ENCODE measurements at places on chromosomes 13 and 19. TPM values are rescaled to one million over a fixed set of nuclear protein-coding genes. Genes with fewer than 3 reads are reported as not detected.

DNA sequence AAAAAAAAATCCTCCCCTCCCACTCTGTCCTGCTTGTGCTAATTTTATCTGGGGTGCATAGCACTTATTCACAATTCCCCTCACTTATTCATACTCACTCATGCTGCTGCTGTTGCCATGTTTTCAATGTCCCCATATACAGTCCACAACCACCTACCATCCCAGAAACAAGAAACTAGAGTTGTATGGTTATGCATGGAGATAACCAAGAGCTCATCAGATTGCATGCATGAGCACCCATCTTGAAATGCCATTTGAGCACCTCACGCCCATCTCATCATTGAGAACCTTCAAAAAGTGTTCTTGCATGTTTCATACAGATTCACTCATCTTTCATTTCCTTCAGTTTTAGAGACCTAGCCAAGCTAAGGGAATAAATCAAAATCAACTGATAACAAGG, 15.1 kb upstream of the N4BP2L2 start:
- no peak for DNase-seq

The BORA gene
- total RNA-seq: 6.8 TPM

The KLK3 gene
- total RNA-seq: not detected

The UBL3 gene
- 37.8 TPM for total RNA-seq

The PABPC3 gene
- 1.0 TPM for total RNA-seq

GRCh38 chr13:29702912-29703351, 107.4 kb upstream of the SLC7A1 start:
- no peak for DNase-seq

The PPM1N gene
- 15.6 TPM for total RNA-seq

DNA sequence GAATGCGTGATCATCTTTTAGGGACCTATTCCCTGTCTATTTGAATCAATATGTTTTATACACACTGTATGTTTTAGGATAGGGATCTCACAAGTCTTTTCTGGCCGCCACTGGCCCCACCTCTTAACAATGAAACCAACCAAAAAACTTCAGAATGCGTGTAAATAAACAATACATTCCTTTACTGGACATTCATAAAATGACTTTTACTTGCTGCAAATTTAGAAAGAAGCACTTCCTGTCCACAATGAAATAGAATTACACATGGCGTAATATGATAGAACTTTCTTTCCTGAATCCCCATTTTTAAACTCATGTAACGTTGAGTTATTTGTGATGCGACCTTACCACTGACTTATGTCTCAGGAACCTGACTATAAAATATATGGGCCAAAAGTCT, 233.6 kb downstream of the SLITRK6 start:
- no peak for DNase-seq

The KIR2DL1 gene
- not detected for total RNA-seq

- DNase-seq: no peak
Measured at GRCh38 chr13:97242755-97243497, 20.8 kb downstream of the MBNL2 start.

The WDR87 gene
- total RNA-seq: not detected

The DLL3 gene
- total RNA-seq: 0.22 TPM

The TEKTIP1 gene
- 12.5 TPM for total RNA-seq

DNA sequence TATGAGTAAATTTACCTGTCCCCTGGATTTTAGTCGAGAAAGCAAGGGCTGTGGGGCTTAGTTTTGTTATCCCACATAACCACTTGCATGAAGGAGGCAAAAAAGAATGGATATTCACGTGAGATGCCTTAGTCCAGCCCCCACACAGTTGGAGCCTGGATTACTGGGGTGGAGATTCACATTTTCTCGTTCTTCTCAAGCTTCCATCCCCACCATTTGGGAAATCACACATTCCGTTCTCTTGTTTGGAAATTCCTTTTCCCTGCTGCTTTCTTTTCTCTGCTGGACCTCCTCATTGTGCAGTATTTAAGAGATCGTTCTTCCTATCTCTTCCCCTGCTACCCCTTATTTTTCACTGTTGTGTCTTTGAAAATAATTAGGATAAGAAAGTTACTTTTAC, 45.1 kb upstream of the FARP1 start:
- no peak for DNase-seq

The DAPK3 gene
- total RNA-seq: 35.1 TPM

DNA sequence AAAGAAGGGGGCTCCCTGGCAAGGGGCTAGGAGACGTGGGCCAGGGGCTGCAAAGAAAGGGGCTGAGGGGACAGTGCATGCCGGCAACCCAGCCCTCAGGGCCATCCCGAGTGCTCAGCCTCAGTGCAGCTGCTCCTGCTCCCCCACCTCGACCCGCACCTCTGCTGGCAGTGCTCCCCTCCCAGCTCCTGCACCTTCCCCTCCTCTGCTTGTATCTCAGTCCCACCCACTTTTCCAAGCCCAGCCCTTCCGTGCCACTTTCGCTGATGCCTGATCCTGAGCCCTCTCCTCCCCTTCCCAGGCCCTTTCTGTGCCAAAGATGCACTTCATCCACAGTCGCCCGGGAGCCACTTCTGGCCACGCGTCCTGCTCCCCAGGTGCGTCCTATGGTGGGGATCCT, 69.9 kb upstream of the KCTD15 start:
- DNase-seq: no peak

- no peak for DNase-seq
Measured at GRCh38 chr19:28363254-28363653, 849.7 kb downstream of the UQCRFS1 start.

- no peak for DNase-seq
Measured at GRCh38 chr19:41434450-41434849, 5.3 kb downstream of the DMAC2 start.

The SLITRK1 gene
- not detected for total RNA-seq

DNA sequence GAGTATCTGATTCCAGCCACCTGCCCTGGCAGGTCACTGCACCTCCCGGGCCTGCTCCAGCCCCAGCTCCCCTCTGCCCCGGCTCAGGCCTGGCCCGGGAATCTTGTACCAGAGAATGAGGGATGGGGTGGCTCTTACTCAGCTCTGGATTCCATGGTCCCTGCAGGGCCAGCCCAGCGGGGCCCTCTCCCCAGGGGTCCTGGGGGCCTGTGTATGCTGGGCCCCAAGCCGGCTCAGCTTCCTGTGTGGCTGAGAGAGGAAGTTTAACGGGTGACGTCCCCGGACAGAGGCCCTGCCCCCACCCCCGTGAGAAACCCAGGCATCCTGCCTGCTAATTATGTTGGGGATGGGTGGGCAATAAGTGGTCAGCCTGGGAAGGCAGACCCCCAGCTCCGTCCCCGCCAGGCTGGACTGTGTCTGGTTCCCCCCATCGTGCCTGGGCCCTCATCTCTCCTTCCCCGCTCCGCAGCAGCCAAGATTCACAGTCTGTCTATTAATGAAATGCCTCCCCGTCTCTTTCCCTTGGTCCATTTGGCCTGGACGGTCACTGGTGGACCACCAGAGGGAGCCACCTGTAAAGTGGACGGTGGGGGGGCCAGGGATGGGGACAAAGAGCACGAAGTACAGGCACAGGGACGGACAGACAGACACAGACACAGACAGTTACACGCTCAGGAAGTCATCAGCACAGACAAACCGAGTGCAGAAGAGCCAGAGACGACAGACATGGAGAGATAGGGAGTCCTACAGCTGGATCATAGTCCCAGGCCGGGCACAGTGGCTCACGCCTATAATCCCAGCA, at the start of gene DENND1C:
Gene DENND1C, minus strand, starts transcription at position 247 of the 802 bp plus-strand sequence. Its CDS starts 92 bp downstream, at position 155.
- DNase-seq: peak; percentile 27

- DNase-seq: no peak
Measured at GRCh38 chr19:29630655-29631054, 24.6 kb downstream of the POP4 start.

The ACER1 gene
- 0.91 TPM for total RNA-seq

GRCh38 chr13:83827338-83827737, 54.9 kb downstream of the SLITRK1 start:
- no peak for DNase-seq

DNA sequence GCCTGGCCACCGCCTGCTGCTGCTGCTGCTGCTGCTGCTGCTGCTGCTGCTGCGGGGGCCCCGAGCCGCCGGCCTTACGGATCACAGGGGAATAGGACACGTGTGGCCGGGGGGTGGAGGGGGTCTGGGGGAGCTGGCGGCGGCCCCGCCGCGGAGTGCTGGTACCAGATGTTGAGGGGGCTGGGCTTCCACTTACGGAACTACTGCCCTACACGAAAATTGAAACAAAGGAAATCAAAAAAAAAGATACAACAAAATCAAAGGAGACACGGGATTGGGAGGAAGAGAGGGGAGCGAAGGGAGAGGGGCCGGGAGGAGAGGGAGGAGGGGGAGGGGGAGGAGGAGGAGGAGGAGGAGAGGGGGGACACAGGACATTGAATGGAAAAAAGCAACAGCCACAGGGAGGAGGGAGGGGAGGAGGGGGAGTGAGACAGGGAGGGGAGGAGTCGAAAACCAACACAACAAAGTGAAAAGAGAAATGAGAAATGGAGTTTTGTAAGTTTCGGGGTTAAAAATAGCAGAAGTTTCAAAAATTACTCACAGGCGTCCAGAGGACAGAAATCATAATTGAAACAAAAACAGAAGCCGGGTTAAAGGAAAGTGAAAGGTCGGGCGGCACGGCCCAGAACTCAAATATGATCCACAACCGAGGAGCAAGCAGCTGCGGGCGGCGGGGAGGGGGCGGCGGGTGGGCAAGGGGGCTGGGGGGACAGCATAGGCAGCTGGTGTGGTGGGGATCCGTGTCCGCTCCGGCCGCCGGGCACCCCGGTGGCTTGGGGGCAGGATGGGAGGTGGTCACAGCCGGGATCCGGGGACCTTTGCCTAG, 57.8 kb downstream of the IER2 start:
- DNase-seq: peak; percentile 41

The TMEM238 gene
- 10.0 TPM for total RNA-seq

GRCh38 chr19:41597600-41598041, 21.7 kb downstream of the CEACAM21 start:
- peak; percentile 45 for DNase-seq

DNA sequence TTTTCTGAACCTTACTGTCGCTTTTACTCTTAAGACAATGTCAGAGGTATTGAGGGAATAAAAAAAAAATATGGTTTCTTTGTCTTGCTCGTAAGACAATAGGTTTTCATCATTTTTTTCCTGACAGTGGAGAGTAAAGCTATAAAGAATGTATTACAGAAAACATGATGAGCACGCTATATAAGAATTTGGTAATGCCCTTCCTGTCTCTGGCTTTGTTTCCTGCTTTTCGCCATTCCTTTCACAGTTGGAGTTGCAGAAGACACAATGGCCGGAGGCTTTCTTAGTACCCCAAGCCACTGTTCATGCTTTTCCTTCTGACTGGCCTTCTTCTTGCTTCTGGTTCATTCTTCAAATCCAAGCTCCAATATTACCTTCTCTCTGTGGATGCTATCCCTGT, 101.0 kb upstream of the DACH1 start:
- no peak for DNase-seq

DNA sequence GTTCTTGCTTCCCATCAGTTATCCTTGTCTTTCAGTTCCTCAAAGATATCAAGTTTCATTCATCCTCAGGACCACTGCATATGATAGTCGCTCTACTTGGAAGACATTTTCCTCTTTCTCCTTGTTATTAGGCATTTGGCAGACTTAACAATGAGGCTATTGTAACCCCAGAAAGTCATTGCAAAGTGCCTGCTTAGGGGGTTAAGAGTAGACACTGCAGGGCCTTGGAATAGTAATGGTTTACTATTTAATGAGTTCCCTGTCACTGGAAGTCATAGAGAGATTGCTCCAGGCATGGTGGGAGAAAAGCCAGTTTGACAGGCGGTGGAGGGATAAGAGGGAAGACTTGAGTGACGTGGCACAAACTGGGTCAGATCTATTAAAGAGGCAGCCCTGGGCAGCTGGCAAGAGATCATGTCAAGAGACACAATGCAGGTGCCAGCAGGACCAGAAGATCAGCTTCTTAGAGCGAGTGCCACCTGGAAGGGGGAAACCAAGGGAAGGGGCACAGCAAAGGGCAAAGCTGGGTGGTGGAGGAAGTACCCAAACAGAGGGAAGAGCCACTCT, 16.8 kb upstream of the CPB2 start:
- DNase-seq: no peak

GRCh38 chr19:5078666-5079065, 109.8 kb downstream of the KDM4B start:
- DNase-seq: no peak

- DNase-seq: no peak
Measured at GRCh38 chr13:94568443-94568842, 27.5 kb downstream of the TGDS start.

DNA sequence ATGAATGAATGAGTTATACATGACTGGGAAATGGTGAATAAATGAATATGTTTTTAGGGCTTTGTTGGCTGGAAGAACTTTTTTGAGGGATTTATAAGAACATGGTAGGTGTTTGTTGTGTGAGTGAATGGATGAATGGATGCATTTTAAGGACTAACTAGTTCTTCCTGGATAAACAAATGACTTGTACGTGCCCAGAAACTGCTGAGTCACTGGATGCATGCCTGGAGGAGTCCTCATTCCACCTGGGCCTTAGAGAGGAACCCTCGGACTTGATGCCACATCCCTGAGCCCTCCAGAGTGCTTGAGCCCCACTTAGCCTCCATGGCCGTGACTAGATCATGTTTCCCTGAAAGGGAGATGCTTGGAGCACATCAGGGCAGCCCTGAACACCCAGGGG, 153.4 kb downstream of the DPF1 start:
- DNase-seq: no peak

GRCh38 chr19:41447732-41448332, 4.9 kb downstream of the ERICH4 start:
- DNase-seq: no peak

GRCh38 chr13:96020155-96020575, 33.0 kb downstream of the UGGT2 start:
- no peak for DNase-seq
